ENCODE measurements at places on chromosomes 1 and 21.

- DNase-seq, result no peak
Observed at GRCh38 chr21:33642896-33643657, 776 bp downstream of the ITSN1 start.

- no peak for DNase-seq
Observed at GRCh38 chr1:111948209-111949171, 41.0 kb downstream of the KCND3 start.

DNA sequence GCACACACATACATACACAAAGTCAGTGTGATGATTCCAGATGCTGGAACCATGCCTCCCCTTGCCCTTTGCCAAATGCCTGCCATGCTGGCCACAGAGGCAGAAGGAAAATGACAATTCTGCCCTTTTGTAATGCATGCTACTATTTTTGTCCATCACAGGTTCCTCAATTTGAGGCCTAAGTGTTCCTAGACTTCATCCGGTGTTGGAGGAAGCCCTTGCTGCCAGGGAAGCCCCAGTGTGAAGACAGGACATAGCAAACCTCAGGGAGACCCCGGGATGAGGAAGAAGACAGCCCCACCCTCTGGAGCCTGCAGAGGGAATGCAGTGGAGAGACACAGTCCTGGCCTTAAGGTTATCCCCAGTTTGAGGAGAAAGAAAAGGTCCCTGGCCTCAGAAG is 14.4 kb downstream of the PRR9 start:
- DNase-seq, result no peak

GRCh38 chr1:228190182-228190581 is 17.7 kb upstream of the OBSCN start:
- no peak for DNase-seq

DNA sequence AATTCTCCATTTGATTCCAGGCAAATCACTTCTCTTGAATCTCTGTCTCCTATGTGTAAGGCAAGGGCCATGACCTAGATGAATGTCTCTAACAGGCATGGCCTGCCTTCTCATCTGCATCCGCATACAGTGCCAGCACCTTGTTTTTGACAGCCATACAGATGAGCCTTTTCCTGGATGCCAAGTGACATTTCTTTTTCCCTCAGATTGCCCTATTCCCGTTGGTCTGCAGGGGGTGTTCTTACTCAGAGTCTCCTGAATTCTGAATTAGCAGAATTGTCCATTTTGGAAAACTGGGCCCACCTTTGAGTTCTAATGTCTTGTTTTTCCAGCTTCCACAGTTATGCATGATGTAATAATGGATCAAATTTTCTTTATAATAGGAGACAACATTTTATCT is 88.0 kb upstream of the ADAR start:
- DNase-seq, result no peak

GRCh38 chr1:113194846-113195830 is 122.1 kb downstream of the LRIG2 start:
- DNase-seq, result no peak

- no peak for DNase-seq
Observed at GRCh38 chr1:62229468-62229867, 34.8 kb downstream of the L1TD1 start.

DNA sequence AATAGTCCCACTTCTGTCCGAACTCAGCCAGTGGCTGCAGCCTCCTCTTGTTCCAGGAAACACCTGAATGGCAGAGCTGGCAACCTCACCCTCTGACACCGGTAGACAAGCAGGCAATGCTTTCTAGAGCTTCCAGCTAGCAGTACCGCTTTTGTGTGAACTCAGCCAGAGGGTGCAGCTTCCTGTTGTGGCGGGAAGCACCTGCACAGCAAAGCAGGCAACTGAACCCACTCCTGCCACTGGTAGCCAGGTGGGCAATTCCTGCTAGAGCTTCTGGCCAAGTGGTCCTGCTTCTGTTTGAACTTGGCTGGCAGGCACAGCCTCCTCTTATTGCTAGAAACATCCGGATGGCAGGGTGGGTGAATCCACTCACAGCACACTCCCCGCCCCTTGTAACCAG is 40.1 kb upstream of the TMPRSS15 start:
- no peak for DNase-seq

- no peak for DNase-seq
Observed at GRCh38 chr1:153577624-153578051, 12.0 kb upstream of the S100A2 start.

GRCh38 chr21:44897326-44898010 is 23.2 kb downstream of the ITGB2 start:
- no peak for DNase-seq

GRCh38 chr1:64072089-64072793 is 131.2 kb upstream of the UBE2U start:
- DNase-seq, result no peak

- DNase-seq, result no peak
Observed at GRCh38 chr1:210294999-210295745, 33.5 kb upstream of the HHAT start.

DNA sequence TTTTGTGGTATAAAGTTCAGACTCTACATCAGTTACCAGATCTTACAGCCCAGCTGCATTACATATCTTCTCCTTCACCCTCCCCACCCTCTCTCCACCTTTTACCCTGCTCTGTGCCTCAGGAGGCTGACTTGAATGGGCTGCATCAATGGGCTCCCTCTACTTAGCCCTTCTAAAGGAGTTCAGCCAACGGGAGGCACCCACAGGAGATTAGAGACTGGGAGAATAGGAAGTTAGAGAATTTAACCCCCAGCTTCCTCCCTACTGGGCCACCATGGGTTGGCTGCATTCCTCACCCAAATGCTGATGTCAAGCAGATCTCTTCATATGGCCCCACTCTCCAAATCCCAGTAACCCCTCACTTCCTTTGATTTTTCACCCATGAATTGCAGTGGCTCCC is 17.1 kb upstream of the DUSP23 start:
- no peak for DNase-seq

- no peak for DNase-seq
Observed at GRCh38 chr1:200429221-200429751, 19.4 kb upstream of the ZNF281 start.
